Dorsolateral prefrontal cortex (tissue), 122 donors: ENCODE measurements at places on chromosomes 16 and 17. TPM values are rescaled to one million over a fixed set of nuclear protein-coding genes. Genes with fewer than 3 reads are reported as not detected.

Gene VPS4A
- total RNA-seq = 50.3 TPM

Gene SMG1
- 116 TPM for total RNA-seq

Gene PRCD
- total RNA-seq = 31.0 TPM

Gene WSCD1
- 26.5 TPM for total RNA-seq

Gene SEC14L5
- 62.3 TPM for total RNA-seq

Gene ZNF423
- total RNA-seq = 19.6 TPM
